ENCODE measurements at places on chromosomes 1 and 21.

DNA sequence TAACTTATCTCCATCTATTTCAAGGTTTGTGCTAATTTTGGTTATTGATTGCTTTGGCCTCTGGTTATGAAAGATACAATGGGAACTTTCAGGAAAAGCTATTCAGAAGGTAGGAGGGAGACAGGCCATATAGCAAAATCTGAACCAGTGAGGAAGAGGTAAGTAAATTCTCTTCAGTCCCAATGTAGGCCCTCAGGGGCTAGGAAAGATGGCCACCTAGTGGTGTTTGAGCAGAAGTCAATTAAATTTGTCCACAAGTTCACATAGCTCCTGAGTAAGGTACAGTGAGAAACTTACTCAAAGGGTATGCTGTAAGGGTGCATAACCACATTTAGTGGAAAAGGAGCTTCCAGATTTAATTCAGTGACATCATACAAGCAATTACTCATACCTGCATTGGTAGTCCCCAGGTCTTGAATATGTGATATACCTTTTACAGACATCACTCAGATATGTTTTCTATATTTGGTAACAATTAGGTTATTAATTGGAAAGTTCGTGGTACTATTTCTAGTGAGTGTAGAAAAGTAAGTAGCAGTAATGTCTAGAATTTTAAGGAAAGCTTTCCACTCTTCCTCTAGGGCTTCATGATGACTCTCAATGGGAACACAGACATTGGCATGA is 21.4 kb upstream of the FMO1 start:
- DNase-seq, result peak; percentile 73

DNA sequence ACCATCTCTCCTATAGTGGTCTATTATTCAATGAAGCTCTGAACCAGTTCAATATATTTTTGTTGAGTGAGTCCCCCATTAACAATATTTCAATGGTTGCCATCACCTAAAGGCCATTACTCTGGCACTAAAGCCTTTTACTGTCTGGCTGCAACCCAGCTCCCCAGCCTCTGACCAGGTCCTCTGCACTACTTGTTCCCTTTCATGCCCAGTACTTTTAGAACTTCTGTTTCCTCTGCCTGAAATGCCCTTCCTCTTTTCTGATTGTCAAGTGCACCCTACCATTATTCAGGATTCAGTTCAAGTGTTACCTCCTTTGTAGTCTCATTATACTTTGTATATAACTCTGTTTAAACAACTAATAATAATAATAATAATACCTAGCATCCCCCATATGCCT is 30.4 kb upstream of the ZFYVE9 start:
- no peak for DNase-seq

GRCh38 chr1:43705334-43705733 is 2.0 kb upstream of the ST3GAL3 start:
- no peak for DNase-seq

- DNase-seq, result no peak
Measured at GRCh38 chr1:209761011-209761635, 5.3 kb downstream of the TRAF3IP3 start.

DNA sequence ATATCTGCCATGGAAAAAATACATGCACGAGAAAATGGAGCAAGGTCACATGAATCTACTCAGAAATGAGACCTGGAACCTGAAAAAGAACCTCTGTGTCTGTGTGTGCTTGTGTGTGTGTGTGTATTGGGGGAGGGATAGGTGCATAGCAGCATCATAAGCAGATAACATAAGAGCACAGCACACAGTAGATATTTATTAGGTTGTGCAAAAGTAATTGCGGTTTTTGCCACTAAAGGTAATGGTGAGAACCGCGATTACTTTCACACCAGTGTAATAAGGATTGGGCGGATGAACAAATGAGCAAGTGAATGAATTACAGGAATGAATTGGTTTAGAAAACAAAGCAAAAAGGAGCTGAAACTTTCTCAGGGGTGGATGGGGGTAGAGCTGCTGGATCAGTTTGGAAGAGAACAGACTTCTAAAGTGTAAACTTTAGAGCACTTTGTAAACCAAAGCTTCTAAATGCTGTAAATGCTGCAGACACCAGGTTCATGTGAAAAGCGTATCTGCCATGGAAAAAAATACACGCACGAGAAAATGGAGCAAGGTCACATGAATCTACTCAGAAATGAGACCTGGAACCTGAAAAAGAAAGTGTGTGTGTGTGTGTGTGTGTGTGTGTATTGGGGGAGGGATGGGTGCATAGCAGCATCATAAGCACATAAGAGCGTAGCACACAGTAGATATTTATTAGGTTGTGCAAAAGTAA is 156.9 kb downstream of the TOMM20 start:
- DNase-seq, result no peak

DNA sequence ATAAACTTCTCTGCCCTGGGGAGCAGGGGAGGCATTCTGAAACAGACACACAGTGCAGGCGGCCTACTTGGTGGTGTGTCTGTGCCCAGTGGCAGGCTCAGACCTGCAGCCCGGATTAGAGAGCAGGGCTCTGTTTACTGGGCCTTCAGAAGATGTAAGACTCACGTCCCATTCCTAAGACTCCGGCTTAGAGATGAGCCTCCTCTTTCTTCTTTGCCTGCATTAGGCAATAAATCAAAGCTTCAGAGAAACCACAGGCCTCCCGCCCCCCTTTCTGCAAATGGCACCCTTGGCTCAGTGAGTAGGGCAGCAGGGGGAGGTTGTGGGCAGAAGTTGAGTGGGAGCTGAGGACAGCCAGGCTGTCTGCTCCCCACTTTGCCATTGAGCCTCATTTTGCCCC is 35.8 kb downstream of the LGR6 start:
- no peak for DNase-seq

DNA sequence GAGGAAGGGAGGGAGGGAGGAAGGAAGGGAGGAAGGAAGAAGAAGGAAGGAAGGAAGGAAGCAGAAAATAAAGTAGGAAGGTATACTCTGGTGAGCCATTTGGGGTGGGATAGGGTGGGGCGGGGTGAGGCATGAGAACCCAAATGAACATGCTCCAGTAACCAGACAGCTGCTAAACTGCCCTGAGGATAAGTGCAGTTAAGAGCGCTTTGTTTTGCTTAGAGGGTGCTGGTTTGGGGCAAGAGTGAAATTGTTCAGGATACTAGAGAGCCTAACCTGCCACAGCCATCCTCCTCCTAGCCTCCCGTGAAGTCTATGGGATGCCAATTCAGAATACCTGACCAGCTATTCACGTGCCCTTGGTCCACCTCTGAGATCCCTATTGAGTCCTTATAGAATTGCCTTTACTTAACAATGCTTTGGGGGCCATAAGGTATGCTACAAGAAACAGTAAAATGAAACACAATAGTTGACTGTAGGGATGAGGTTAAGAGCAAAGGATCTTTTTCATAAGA is 59.0 kb upstream of the ATF3 start:
- DNase-seq, result no peak
